ENCODE measurements at places on chromosomes 13 and 19. TPM values are rescaled to one million over a fixed set of nuclear protein-coding genes. Genes with fewer than 3 reads are reported as not detected.

GRCh38 chr13:66657165-66657881, 572.8 kb downstream of the PCDH9 start:
- DNase-seq = peak; percentile 93

DNA sequence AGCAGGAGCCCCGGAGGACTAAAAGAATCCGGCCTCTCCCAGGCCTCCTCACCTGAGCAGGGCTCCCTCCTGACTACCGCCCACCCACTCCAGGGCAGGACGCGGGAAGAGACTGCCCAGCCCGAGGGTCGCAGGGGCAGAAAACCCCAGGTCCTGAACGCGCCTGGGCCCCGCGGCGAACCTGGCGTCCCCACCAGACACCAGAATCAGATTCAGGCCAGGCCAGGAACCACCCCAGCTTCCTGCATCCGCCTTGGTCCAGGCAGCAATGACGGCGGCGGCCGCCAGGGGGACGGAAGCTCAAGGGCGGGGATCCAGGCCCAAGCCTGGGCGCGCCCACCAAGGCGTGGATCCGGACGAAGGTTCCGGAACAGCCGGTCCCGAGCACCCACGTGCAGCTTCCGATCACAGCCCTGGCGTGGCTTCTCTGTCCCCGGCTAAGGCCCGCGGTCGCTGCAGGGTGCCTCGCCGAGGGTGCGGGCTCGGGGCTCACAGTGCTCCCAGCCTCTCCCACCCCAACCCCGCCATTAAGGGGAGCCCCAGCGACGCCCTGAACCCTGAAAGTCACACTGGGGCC, 3.6 kb downstream of the LGALS7 start:
- DNase-seq = peak; percentile 87

GRCh38 chr13:40172149-40172591, 494.3 kb downstream of the FOXO1 start:
- DNase-seq = no peak

Gene COX7A1
- 55.7 TPM for total RNA-seq

- no peak for DNase-seq
Observed at GRCh38 chr19:32708457-32708856, 11.1 kb upstream of the TDRD12 start.

DNA sequence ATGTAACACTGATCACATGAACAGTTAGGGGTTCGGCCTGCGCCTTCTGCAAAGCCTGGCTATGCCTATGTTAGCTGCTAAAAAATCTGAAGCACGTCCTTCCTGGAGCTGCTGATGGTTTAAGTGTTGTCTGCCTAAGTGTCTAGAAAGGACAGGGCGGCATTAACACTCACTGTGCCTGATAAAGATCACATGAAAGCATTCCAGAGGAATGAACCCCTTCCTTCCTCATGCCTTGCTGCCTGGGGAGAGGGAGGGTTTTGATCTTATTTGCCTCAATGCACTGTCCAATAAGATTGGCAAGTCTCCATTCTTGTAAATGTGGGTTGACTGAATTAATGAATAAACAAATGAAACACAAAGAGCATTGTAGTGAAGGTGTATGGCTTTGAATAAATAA, 5.2 kb downstream of the DOCK9 start:
- no peak for DNase-seq

DNA sequence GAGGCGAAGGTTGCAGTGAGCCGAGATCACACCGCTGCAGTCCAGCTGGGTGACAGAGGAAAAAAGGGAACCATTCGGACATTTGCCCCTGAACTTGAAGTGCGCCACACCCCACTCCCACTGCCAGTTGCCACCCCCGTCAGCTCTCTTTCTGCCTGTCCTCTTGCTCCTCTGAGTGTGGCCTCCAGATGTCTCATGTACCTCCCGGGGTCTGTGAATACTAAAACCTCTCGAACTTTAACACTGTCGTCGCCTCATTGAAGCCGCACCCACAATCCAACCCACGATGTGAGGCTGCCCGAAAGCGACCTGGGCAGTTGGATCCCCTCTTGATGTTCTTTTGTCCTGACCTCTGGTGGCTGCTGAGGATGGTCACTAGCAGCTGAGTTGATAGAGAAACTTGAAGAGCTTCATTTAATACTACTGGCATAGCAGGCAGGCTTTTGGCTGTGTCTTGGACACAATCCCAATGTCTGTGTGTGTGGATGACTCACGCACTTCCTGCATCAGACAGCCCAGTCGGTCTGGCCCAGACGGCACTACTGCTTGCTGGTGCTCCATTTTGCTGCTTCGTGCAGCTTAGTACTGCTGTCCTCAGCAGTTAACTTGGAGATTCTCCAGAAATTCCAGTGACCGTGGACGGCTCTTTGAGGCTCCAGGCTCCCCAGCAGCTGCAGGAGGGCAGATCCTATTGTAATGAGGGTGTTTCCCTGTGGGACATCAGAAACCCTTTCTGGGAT, 4.2 kb downstream of the FPR3 start:
- DNase-seq = peak; percentile 88

Gene CEACAM5
- 1.2 TPM for total RNA-seq

GRCh38 chr13:29595380-29596063, at the start of gene SLC7A1:
TSS of gene SLC7A1 (minus strand) at chr13:29595688. CDS start at chr13:29536188, 59,500 bp downstream.
- DNase-seq = peak; percentile 66

DNA sequence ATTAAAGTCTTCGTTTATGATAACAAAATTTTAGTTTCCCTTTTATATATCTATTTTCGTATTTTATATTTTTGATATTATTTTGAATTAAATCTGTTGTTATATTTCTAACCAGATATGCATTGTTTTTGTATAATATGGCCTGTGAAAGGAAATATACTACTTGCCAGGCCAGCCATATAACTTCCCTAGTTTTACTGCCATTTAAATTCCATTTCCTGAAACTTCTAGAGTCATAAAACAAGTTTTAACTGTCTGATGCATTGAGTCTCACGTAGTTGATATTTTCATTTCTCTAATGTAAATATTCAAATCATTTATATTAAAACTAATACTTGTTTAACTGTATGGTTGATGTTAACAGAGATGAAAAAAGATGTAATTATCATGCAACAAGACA, 13.5 kb downstream of the ESD start:
- DNase-seq = no peak

GRCh38 chr19:898663-899062, 5.4 kb downstream of the RNU6-9 start:
- no peak for DNase-seq

Gene KLK14
- total RNA-seq = 0.63 TPM

Gene KLF12
- total RNA-seq = 6.7 TPM

- no peak for DNase-seq
Observed at GRCh38 chr19:43626838-43627237, 7.4 kb upstream of the ZNF428 start.

Gene TGFBR3L
- 0.52 TPM for total RNA-seq

- DNase-seq = no peak
Observed at GRCh38 chr13:109521719-109522118, 264.7 kb downstream of the IRS2 start.

Gene ZNF223
- 8.1 TPM for total RNA-seq

DNA sequence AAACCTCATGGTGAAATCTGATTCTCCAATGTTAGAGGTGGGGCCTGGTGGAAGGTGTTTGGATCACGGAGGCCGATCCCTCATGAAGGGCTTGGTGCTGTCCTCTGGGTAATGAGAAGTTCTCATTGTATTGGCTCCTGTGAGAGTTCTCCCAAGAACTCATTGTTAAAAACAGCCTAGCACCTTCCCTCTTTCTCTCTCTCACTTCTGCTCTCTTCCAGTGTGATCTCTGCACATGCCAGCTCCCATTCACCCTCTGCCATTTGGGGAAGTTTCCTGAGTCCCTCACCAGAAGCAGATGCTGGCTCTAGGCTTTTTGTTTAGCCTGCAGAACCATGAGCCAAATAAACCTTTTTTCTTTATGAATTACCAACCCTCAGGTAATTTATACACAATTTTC, 3.1 kb upstream of the SUCLA2 start:
- no peak for DNase-seq

Gene NLRP7
- not detected for total RNA-seq

Gene GPR183
- total RNA-seq = 11.7 TPM

DNA sequence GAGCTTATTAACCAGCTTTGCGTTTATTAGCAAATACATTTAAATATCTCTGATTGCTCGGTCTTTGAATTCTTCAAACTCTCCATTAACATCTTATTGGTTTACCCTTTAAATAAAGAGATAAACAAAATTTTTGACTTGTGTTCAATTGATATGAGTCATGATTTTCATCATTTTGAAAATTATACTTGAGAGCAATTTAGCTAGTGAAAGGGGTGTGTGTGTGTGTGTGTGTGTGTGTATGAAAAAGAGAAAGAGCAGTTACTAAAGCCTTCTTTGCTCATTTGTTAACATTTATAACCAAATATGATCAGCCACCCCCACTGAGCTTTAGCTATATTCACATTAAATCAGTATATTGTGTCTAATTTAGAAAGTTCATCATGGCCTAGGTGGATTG, 48.3 kb upstream of the FAM216B start:
- no peak for DNase-seq

GRCh38 chr13:93848247-93848646, 621.6 kb downstream of the GPC6 start:
- no peak for DNase-seq

Gene DNAAF3
- total RNA-seq = 7.3 TPM

Gene PCDH20
- 0.63 TPM for total RNA-seq

Gene KLK2
- total RNA-seq = not detected

GRCh38 chr19:6599866-6600454, 9.0 kb upstream of the CD70 start:
- no peak for DNase-seq

Gene MAG
- total RNA-seq = not detected

Gene TNFSF11
- 0.95 TPM for total RNA-seq

GRCh38 chr13:64369121-64369520, 2861.0 kb downstream of the PCDH9 start:
- DNase-seq = no peak

Gene SYCN
- 1.1 TPM for total RNA-seq

DNA sequence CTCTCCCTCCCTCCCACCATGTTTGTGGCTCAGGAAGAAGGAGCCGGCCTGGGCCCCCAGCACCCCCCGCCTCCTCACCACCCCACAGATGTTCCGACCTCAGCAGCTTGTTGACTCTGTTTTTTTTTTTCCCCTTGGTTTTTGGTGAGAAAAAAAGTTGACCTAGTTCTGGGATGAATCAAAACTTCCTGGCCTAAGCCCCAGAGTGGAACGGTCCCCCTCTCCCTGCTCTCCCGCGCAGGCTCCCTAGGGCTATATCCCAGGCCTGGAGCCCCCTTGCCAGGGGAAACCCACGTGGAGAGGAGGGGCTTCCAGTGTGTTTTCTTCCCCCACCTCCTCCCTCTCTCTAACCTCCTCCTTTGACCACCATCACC, 4.0 kb downstream of the COL5A3 start:
- peak; percentile 24 for DNase-seq

DNA sequence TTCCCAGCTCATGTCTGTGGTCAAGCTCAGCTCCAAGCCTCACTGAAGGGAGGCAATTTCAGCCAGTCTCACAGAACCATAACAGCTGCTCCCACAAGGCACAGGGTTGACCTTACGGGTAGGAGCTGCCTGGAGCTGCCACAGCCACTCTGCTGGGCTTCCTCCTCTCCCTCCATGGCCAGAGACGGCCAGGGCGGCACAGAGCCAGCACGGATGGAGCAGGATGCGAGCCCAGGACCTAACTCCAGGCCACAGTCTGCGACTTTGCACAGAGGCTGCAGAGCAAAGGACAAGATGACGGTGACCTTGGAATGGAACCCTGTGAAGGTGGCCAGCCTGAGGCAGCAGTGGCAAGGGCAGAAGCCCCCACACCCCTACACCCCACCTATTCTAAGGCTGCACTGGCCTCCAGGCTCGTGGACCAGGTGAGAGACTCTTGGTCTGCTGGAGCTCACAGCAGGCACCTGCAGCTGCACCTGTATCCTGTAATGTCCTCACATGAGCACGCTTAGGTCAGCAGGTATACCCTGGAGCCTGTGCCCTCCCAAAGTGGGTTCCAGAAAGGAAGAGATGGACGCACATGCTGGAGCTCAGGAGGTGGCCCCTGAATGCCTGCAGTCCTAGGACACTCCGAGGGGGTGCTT, 29.6 kb downstream of the ADPRHL1 start:
- DNase-seq = no peak

DNA sequence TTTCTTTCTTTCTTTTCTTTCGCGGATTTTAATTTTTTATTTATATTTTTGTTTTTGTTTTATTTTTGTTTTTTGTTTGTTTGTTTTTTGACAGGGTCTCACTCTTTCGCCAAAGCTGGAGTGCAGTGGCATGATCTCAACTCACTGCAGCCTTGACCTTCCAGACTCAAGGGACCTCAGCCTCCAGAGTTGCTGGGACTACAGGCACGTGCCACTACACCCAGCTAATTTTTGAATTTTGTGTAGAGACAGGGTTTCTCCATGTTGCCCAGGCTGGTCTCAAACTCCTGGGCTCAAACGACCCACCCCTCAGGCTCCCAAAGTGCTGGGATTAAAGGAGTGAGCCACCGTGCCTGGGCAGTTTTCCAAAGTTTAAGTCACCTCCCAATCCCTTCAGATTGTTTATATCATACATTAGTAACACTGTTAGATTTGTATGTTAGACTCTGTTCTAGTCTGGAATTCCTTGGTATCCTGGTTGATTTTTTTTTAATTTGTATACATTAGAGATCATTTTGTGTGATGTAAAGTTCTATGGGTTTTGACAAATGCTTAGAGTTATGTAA, 597.3 kb downstream of the DCT start:
- DNase-seq = no peak

- no peak for DNase-seq
Observed at GRCh38 chr13:68692049-68692448, 1415.6 kb upstream of the ATXN8OS start.

- no peak for DNase-seq
Observed at GRCh38 chr13:33057019-33057780, 41.0 kb downstream of the KL start.

Gene SMIM24
- total RNA-seq = 712 TPM

DNA sequence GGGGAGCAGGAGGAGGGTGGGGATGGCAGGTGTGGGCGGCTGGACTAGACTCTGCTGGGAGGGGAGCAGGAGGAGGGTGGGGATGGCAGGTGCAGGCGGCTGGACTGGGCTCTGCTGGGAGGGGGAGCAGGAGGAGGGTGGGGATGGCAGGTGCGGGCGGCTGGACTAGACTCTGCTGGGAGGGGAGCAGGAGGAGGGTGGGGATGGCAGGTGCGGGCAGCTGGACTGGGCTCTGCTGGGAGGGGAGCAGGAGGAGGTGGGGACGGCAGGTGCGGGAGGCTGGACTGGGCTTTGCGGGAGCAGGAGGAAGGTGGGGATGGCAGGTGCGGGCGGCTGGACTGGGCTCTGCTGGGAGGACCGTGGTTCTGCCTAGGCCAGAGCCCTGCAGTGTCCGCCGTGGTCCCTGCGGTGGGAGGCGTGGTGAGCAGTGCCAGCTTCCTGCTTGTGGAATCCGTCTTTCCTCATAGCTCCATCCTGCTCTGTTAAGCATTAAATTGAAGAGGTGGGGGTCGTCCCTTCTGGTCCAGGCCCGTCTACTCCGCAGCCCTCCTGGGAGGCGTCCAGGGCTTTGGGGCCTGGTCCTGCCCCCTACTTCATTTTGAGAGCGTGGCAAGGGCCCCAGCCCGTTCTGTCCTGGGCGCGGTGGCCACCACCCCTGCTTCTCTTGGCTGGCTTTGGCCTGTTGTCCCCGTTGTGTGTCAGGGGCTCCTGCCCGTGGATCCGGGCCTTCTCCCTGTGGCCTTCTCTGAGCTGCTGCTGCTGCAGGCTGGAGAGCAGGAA, 4.7 kb downstream of the SPPL2B start:
- peak; percentile 31 for DNase-seq

Gene FXYD3
- total RNA-seq = 139 TPM
